ENCODE measurements at places on chromosomes 5 and 9. TPM values are rescaled to one million over a fixed set of nuclear protein-coding genes. Genes with fewer than 3 reads are reported as not detected.

- no peak for DNase-seq
- H3K36me3 ChIP-seq = peaks cover 4% of the 10 kb centered on the region
- H3K4me3 ChIP-seq = no peak overlapping the region
- peaks cover 15% of the 10 kb centered on the region for H3K4me1 ChIP-seq
- H3K27me3 ChIP-seq = peaks cover 7% of the 10 kb centered on the region
Observed at GRCh38 chr5:151258201-151258611, 5.2 kb downstream of the GM2A start.

DNA sequence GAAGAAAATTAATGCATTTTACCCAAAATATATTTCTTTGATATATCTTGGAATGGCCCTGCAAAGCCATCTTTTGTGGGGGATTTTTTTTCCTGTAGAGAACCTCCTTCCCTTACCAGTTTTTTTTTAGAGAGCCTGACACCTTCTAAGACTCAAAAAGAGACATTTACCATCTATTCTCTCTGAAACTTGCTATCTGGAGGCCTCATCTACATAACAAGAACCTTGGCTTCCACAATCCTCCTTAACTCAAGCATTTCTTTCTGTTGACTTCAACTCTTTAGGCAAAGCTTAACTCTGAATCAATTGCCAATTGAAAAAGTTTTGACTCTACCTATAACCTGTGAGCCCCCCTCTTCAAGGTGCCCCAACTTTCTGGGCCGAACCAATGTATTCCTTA, 6.2 kb downstream of the SLC45A2 start:
- peaks cover 1% of the 10 kb centered on the region for H3K27me3 ChIP-seq
- no peak for DNase-seq
- no peaks in the 10 kb centered on the region for H3K4me1 ChIP-seq
- H3K36me3 ChIP-seq = peaks cover 5% of the 10 kb centered on the region

GRCh38 chr5:109640976-109641375, 48.8 kb upstream of the MAN2A1 start:
- peaks cover 4% of the 10 kb centered on the region for H3K4me1 ChIP-seq
- H3K36me3 ChIP-seq = no peaks in the 10 kb centered on the region
- no peaks in the 10 kb centered on the region for H3K27me3 ChIP-seq
- no peak for DNase-seq

The ALDH1A1 gene
- 7.0 TPM for total RNA-seq

Measured in endothelial cell (in vitro differentiated cells).